ENCODE measurements at places on chromosomes 7 and 10.

DNA sequence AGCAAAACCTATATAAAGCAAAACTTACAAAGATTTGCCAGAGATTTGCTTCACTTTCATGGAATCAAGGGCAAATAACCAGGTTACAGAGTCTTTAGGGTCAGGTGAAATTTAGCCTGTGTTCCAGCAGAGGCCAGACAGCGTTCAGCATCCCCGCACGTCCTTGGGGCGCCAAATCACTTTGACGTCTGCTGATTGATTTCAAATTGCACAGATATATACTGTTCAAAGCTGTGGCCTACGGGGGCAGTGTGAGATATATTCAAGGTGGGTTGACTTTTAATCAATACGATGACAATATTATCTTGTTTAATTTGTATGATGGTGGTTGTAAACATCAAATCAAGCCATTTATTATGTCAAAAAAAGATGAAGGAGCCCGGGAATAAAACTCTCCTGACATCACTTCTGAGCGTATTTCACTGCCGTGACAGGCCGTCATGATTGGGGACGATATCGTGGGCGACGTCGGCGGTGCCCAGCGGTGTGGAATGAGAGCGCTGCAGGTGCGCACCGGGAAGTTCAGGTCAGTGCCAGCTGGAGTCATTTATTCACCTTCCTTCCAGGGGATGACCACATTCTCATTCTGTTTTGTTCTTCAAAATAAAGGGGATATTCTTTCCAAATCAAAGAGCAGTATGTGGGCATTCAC lies 55.2 kb downstream of the LHPP start:
- H3K4me3 ChIP-seq, result no peak overlapping the region
- H3K4me1 ChIP-seq, result peaks cover 8% of the 10 kb centered on the region
- no peak for DNase-seq
- H3K36me3 ChIP-seq, result no peaks in the 10 kb centered on the region
- H3K27ac ChIP-seq, result no peak overlapping the region

- H3K27ac ChIP-seq, result no peak overlapping the region
- H3K27me3 ChIP-seq, result no peaks in the 10 kb centered on the region
- H3K4me1 ChIP-seq, result no peaks in the 10 kb centered on the region
- no peak for DNase-seq
Measured at GRCh38 chr10:65518379-65518778, 1407.5 kb upstream of the LRRTM3 start.

GRCh38 chr7:17040716-17041115 lies 158.9 kb upstream of the AGR3 start:
- H3K4me1 ChIP-seq, result no peaks in the 10 kb centered on the region
- H3K36me3 ChIP-seq, result no peaks in the 10 kb centered on the region
- peak overlapping the region; percentile 65 for H3K27ac ChIP-seq

DNA sequence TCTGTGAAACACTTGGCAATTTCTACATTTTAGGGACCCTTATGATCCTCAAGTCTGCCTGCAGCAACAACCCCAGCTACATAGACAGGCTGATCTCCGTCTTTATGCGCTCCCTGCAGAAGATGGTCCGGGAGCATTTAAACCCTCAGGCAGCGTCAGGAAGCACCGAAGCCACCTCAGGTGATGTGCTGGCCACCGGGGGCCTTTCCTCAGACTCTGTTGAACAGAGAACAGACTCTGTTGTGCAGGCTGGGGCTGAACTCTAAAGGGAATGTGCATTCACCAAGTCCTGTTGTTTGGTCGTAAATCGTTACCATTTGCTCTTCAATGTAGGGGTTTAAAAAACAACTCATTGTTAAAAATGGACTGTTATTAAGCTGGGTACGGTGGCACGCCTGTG lies 86.3 kb downstream of the TRRAP start:
- no peak overlapping the region for H3K27ac ChIP-seq
- peaks cover 76% of the 10 kb centered on the region for H3K36me3 ChIP-seq
- H3K27me3 ChIP-seq, result no peaks in the 10 kb centered on the region

- no peak overlapping the region for H3K27ac ChIP-seq
- peaks cover 3% of the 10 kb centered on the region for H3K4me1 ChIP-seq
- H3K36me3 ChIP-seq, result no peaks in the 10 kb centered on the region
- no peak overlapping the region for H3K4me3 ChIP-seq
Measured at GRCh38 chr10:77228559-77228958, 409.0 kb downstream of the KCNMA1 start.

DNA sequence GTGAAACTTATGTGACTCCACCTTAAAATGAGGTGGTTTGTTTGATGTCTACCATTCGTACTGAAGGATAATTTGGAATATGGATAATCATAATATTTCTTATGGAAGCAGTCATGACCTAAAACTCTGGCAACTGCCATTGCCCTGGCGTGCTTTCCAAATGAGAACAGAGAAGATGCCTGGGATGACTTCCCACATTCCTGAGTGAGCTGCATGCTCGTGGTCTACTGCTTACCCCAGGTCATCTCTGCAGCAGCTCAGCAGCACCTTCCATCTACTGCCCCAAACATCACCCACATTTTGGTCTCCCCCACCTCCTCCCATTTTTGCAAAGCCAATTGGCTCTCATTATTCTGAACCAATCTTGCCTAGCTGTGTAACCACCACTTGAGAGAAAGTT lies 40.1 kb downstream of the LYZL1 start:
- H3K27ac ChIP-seq, result no peak overlapping the region
- DNase-seq, result peak; percentile 93
- no peaks in the 10 kb centered on the region for H3K27me3 ChIP-seq
- H3K4me1 ChIP-seq, result peaks cover 7% of the 10 kb centered on the region

GRCh38 chr10:48879451-48879850 lies 60.2 kb downstream of the LRRC18 start:
- DNase-seq, result no peak
- no peak overlapping the region for H3K27ac ChIP-seq
- no peaks in the 10 kb centered on the region for H3K36me3 ChIP-seq

GRCh38 chr7:131104596-131105293 lies 222.9 kb upstream of the MKLN1 start:
- peaks cover 26% of the 10 kb centered on the region for H3K4me1 ChIP-seq
- no peak overlapping the region for H3K4me3 ChIP-seq
- no peak overlapping the region for H3K27ac ChIP-seq
- H3K36me3 ChIP-seq, result no peaks in the 10 kb centered on the region
- H3K27me3 ChIP-seq, result peaks cover 49% of the 10 kb centered on the region

GRCh38 chr10:29317027-29317420 lies 28.2 kb downstream of the LYZL1 start:
- no peak overlapping the region for H3K4me3 ChIP-seq
- H3K4me1 ChIP-seq, result peaks cover 16% of the 10 kb centered on the region
- no peak for DNase-seq
- H3K36me3 ChIP-seq, result no peaks in the 10 kb centered on the region
- peaks cover 5% of the 10 kb centered on the region for H3K27me3 ChIP-seq
- H3K27ac ChIP-seq, result no peak overlapping the region

- no peaks in the 10 kb centered on the region for H3K36me3 ChIP-seq
- H3K4me3 ChIP-seq, result no peak overlapping the region
- H3K4me1 ChIP-seq, result peaks cover 33% of the 10 kb centered on the region
- no peak for DNase-seq
- no peak overlapping the region for H3K27ac ChIP-seq
Measured at GRCh38 chr7:80259-81067, 111.9 kb upstream of the FAM20C start.

DNA sequence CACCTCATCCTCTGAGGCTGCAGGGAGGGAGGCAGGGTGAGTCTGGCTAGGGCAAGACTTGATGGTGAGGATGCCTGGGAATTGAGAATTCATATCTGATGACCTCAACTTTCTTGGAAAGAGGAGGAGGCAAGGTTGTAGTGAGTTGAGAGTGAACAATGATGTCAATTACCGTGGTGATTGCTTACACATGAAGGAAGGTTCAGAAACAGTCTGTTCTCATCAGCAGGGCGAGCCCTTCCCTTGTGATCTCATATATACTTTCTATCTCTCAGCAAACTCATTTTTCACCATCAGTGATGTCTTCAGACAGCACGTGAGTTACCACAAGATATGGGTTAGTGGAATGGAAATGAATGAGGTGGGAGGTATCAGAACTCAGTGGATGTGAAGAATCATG lies 20.1 kb upstream of the COL13A1 start:
- H3K27ac ChIP-seq, result no peak overlapping the region
- DNase-seq, result no peak
- H3K4me1 ChIP-seq, result no peaks in the 10 kb centered on the region
- no peak overlapping the region for H3K4me3 ChIP-seq
- no peaks in the 10 kb centered on the region for H3K36me3 ChIP-seq

GRCh38 chr7:148374396-148375259 lies 215.9 kb upstream of the C7orf33 start:
- H3K27me3 ChIP-seq, result no peaks in the 10 kb centered on the region
- H3K36me3 ChIP-seq, result no peaks in the 10 kb centered on the region
- DNase-seq, result peak; percentile 74
- no peaks in the 10 kb centered on the region for H3K4me1 ChIP-seq

DNA sequence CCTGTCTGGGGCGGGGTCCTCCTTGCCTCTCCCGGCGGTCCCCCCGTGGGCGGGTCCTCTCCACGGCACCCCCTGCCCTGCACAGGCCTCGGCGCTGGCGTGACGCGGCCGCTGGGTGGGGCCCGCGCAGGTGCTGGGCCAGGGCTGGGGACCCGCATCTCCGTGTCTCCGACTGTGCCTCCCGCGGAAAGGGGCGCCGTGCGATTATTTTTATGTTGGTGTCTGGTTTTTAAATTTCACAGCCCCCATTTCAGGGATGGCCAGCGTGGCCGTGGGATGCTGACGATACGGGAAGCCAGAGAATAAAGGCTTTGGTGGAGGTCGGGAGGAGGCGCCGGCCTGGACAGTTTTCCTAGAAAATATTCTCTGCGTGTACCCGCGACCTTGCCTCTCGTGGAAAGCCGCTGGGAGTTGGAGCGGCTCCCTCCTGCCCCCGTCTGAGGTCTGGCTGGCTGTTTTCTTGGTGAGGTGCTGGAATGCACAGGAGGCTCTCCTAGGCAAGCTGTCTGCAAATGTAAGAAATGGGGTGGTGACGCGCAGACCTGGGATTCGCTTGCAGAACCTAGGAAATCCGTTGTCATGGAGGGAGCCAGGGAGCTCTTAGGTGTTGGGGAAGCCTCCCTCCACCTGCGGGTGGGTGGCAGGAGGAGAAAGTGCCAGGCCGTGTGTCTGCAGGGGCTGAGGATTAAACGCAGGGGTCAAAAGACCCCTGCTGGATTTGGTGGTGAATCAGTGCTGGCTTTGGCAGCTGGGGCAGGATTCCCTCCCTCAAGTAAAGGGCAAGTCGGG lies 28.7 kb upstream of the JAKMIP3 start:
- peak; percentile 12 for DNase-seq
- no peaks in the 10 kb centered on the region for H3K36me3 ChIP-seq
- no peak overlapping the region for H3K4me3 ChIP-seq
- peaks cover 79% of the 10 kb centered on the region for H3K27me3 ChIP-seq
- H3K4me1 ChIP-seq, result peaks cover 9% of the 10 kb centered on the region

GRCh38 chr7:131385039-131385605 lies 57.4 kb downstream of the MKLN1 start:
- H3K36me3 ChIP-seq, result peaks cover 2% of the 10 kb centered on the region
- no peak overlapping the region for H3K4me3 ChIP-seq
- no peaks in the 10 kb centered on the region for H3K4me1 ChIP-seq
- H3K27me3 ChIP-seq, result no peaks in the 10 kb centered on the region

DNA sequence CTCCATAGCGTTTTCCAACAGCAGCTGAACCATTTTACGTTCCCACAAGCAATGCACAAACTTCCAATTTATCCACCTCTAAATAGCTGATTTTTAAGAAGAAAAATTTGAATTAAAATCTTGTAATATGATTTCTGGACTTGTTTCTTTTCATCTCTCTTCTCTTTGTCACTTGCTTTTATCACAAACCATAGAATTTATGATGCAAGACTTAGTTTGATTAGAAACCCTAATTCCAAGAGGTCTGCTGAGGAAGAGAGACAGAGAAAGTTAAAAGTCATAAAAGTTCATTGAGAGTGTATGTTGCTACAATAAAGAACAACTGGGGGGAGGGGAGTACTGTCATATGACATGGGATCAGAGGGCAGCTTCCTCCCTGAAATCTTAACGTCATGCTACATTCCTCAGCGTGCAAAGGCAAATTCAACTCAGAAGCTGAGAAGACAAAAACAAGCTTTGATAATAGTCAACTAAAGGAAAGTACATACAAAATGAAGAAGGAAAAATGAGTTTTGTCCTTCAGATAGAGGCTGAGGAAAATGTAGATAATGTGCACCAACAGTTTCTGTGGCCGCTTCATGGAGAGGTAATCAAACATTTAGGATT lies 18.4 kb upstream of the CUBN start:
- no peaks in the 10 kb centered on the region for H3K36me3 ChIP-seq
- peaks cover 3% of the 10 kb centered on the region for H3K4me1 ChIP-seq
- peak; percentile 44 for DNase-seq

DNA sequence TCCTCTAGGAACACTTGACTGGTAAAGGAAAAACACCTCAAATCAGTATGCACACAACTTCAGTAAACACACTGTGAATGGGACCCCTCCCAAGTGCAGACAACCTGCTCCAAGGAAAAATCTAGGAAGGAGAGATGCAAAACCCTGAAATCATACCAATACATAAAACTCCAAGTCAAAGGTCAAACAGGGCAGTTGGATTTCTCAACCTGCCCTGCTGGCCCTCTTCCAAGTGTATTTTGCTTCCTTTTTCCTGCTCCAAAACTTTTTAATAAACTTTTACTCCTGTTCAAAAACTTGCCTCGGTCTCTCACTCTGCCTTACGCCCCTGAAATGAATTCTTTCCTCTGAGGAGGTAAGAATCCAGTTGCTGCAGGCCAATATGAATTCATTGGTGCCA lies 665.1 kb downstream of the SORCS1 start:
- DNase-seq, result no peak
- H3K36me3 ChIP-seq, result no peaks in the 10 kb centered on the region
- H3K27ac ChIP-seq, result no peak overlapping the region
- no peaks in the 10 kb centered on the region for H3K27me3 ChIP-seq

GRCh38 chr7:90474284-90475210 lies 5.1 kb downstream of the PTTG1IP2 start:
- no peak overlapping the region for H3K4me3 ChIP-seq
- DNase-seq, result no peak
- H3K36me3 ChIP-seq, result no peaks in the 10 kb centered on the region
- H3K4me1 ChIP-seq, result no peaks in the 10 kb centered on the region
- H3K27me3 ChIP-seq, result no peaks in the 10 kb centered on the region

- peak; percentile 82 for DNase-seq
- peak overlapping the region; percentile 1 for H3K4me3 ChIP-seq
- H3K27me3 ChIP-seq, result no peaks in the 10 kb centered on the region
Measured at GRCh38 chr7:77727936-77728701, 31.9 kb downstream of the RSBN1L start.

- H3K36me3 ChIP-seq, result peaks cover 24% of the 10 kb centered on the region
- no peaks in the 10 kb centered on the region for H3K27me3 ChIP-seq
- no peak overlapping the region for H3K27ac ChIP-seq
- no peak overlapping the region for H3K4me3 ChIP-seq
- no peaks in the 10 kb centered on the region for H3K4me1 ChIP-seq
Measured at GRCh38 chr7:30084212-30084611, 50.6 kb upstream of the MTURN start.

- H3K27ac ChIP-seq, result no peak overlapping the region
- no peak overlapping the region for H3K4me3 ChIP-seq
- H3K36me3 ChIP-seq, result peaks cover 12% of the 10 kb centered on the region
- peak; percentile 32 for DNase-seq
- H3K27me3 ChIP-seq, result peaks cover 2% of the 10 kb centered on the region
Measured at GRCh38 chr10:124037784-124038183, 55.6 kb downstream of the CHST15 start.

GRCh38 chr10:91907914-91908336 lies 1.4 kb downstream of the FGFBP3 start:
- DNase-seq, result no peak
- peaks cover 2% of the 10 kb centered on the region for H3K36me3 ChIP-seq
- peak overlapping the region; percentile 57 for H3K27ac ChIP-seq
- H3K4me3 ChIP-seq, result peak overlapping the region; percentile 66
- H3K4me1 ChIP-seq, result peaks cover 7% of the 10 kb centered on the region

GRCh38 chr7:135349746-135350145 lies 116.1 kb downstream of the STRA8 start:
- no peak for DNase-seq
- no peaks in the 10 kb centered on the region for H3K36me3 ChIP-seq
- no peak overlapping the region for H3K27ac ChIP-seq
- H3K27me3 ChIP-seq, result no peaks in the 10 kb centered on the region
- no peaks in the 10 kb centered on the region for H3K4me1 ChIP-seq

Measured in muscle of leg (tissue), 16 donors.